ENCODE measurements at places on chromosomes 5 and 9.

DNA sequence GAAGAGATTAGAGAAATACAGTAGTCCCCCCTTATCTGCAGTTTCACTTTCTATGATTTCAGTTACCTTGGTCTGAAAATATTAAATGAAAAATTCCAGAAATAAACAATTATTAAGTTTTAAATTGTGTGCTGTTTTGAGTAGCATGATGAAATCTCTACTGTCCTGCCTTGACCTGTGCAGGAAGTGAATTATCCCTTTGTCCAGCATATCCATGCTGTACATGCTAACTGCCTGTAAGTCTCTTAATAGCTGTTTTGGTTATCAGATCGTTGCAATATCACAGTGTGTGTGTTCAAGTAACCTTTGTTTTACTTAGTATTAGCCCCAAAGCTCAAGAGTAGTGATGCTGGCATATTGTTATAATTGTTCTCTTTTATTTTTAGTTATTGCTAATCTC is 11.2 kb upstream of the JAK2 start:
- no peak for DNase-seq

DNA sequence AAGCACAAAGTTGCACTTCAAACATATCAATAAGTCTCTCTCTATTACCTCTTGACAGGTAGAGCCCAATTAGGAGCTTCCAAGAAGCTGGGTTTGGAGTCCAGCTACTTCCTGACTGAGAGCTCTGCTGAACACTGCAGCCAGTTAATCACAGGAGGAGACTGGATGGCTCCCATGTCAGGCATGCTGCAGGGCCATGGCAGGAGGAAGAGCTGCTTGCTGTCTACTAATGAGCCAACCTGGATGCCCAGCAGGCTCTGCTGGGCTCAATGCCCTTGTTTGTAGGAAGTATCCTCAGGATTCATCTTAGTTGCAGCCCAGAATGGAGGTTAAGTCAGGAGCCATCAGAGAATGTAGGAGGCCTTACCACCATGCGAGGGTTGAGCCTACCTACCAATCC is 91.9 kb downstream of the TMEM215 start:
- no peak for DNase-seq

DNA sequence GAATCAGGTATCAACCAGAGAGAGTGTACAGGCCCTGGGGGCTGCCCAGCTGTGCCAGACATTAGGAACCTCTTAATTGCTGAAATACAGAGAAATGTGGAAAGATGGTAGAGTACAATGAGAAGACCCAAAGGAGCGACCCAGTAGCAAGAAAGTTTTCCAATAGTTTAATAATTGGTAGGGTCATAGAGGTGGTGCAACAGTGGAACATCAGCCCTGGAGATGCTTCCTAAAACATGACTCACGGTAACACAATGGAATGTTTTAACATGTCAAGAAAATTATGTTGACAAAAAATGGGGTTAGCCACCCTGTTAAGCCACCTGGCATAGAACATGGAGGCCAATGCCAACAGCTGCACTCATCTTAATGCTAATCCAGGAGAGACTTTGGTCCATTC is 284.1 kb downstream of the ELAVL2 start:
- no peak for DNase-seq

GRCh38 chr9:125979383-125979782 is 232.2 kb downstream of the PBX3 start:
- no peak for DNase-seq

DNA sequence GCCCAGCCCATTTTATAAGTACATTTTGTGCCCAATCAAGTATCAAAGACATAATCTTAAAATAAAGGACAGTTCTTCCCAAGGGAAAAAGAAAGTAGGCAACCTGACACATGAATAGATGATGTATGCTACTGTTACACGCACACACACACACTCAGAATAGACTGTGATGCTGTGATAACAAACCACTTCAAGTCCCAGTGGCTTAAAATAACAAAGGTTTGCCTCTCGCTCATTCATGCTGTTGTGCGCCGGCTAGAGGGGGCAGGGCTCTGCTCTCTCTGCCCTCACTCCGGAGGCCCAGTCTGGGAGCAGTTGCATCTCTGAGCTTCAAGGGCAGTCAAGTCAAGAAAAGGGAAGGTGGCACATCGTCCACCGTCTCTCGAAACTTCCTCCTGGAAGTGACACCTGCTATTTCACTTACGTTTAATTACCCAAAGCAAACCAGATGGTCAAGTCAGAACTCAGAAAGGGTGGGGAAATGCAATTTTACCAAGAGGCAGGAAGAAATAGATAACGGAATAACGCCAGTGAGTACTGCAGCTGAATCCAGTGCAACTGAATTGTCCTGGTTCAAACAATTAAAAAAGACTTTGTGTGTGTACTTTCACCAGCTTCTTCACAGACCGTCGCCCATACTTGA is 43.3 kb downstream of the ANKRD33B start:
- DNase-seq = no peak
